Activated CD8-positive, alpha-beta memory T cell treated with anti-CD3 and anti-CD28 coated beads for 4 hours (primary cell): ENCODE measurements at places on chromosomes 12 and 14.

DNA sequence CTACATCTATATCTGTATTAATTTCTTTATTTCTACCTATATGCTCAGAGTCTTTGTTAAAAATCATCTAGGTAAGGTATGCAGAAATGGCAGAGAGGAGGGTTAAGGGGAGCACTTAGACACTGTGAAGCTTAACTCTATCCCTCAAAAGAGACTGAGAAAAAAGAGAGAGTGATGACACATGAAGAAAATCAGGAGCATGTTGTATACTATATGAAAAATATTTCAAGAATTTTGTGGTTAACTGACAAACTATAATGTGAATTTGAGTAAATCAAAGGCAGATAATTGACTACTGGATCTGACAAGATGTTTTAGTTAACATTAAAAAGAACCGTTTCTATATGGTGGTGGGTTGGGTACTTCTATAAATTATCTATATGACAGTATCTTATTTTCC, 1814.2 kb upstream of the SEL1L start:
- DNase-seq = no peak

GRCh38 chr12:54126696-54127537, 61.9 kb downstream of the SMUG1 start:
- DNase-seq = no peak

- no peak for DNase-seq
These were observed 78.3 kb upstream of the SLC16A7 start for GRCh38 chr12:59517522-59517921.

DNA sequence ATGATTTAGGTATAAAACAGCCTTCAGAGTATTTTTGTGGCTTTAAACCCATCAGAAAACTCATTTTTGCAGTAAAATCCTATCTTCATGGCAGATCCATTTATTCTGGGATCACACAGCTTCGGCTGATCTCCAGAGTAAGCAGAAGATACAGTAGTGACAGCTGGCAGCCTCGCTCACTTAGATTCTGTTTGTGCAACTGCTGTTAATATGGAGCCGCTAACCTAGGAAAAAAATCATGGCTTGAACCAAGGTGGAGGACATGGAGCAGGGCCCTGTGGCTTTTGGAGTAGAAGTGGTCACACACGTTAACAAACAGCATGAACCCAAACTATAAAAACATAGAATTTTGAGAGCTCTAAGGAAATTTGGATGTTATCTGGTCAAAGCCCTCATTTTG, 137.2 kb upstream of the ARHGAP5 start:
- DNase-seq = no peak

DNA sequence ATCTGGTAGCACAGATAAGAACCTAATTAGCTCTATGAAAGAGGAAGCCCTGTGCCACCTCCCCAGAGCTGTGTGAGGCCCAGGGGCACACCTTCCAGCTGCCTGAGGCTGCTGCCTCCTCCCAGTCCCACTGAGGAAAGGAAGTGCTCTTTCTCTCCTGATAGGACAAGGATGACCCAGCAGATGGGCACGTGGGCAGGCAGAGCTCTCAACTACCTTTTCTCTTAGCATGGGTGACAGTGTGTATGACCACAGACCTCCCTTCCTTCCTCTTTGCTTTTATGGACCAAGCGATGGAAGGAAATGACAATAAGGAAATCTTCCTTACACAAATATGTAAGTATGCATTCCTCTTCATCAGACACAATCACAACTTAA, 127.6 kb upstream of the AMIGO2 start:
- DNase-seq = no peak

- peak; percentile 37 for DNase-seq
These were observed 12.4 kb upstream of the SMUG1 start for GRCh38 chr12:54201001-54201794.

GRCh38 chr12:9943240-9943639, 11.1 kb upstream of the CLEC2A start:
- DNase-seq = no peak

- DNase-seq = no peak
These were observed 1.4 kb downstream of the C12orf56 start for GRCh38 chr12:64389154-64389553.

- no peak for DNase-seq
These were observed 49.2 kb downstream of the SLC35F4 start for GRCh38 chr14:57816568-57817284.

DNA sequence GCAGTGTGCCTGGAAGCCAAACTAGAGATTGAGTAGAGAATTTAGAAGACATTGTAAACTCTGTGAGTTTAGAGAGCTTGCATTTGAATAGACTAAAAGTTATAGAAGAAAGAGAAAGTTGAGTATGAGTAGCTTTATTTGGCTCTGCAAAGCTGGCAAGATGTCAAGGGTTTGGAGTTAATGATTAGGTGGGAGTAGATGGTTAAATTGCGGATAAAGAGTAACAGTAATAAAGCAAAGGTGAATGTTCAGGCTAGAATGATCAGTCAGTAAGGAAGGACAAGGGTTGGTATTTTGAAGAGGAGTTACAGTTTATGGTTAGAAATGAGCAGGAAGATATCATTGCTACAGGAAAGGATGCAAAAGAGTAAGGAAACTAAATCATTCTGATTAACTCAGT, 5.2 kb downstream of the PPM1A start:
- DNase-seq = no peak

- DNase-seq = no peak
These were observed 86.5 kb downstream of the SRGAP1 start for GRCh38 chr12:63930971-63931370.

- no peak for DNase-seq
These were observed 97.5 kb downstream of the LGR5 start for GRCh38 chr12:71536939-71537622.

DNA sequence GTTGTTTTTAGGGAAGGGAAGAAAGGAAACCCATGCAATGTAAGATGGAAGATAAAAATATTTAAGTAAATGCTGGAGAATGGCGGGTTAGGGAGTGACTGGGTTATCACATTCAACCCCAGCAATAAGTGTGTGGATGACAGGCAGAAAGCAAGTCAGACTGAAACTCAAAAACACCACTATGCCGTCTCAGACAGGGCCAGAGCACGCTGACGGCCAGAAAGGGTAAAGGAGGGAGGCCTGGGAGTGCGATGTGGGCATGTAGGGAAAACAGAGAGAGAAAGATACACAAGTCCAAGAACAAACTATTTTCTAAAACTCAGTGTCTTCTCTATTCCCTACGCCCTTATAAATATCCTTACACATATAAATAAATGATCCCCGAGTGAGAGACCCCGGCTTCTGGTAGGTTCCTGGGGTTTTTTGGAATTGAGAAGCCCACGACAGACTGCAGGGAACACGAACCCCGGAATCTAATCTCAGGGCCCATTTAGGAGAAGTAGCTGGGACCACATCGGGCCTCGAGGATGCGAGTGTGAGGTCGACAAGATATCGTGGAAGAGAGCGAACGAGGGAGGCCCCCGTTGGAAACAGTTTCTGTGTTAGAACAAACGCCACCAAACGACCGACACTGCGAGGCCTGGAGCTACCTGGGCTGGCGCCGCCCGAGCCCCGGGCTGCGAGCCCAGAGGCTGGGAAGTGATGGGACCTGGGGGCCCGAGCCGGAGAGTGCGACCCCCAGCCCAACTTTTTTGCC, 735 bp upstream of the OTX2 start:
- no peak for DNase-seq

DNA sequence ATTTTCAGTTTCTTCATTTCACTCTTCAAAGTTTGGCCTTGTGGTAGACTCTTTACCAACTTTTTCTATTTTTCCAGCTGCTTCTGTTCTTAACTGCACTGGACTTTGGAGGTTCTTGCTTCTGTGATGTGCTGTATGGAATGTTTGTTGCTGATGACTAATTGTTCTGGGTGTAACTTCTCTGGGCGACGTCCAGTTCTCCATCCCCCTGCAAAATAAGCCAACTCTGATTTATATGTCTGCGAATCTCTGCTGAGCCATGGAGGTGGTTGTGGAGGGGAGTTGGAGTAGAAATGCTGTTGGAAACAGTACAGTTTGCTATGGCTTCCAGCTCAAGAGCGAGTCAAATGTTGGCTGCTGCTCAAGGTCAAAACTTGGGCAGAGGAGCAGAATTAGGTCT, 113.9 kb upstream of the DYRK2 start:
- no peak for DNase-seq

DNA sequence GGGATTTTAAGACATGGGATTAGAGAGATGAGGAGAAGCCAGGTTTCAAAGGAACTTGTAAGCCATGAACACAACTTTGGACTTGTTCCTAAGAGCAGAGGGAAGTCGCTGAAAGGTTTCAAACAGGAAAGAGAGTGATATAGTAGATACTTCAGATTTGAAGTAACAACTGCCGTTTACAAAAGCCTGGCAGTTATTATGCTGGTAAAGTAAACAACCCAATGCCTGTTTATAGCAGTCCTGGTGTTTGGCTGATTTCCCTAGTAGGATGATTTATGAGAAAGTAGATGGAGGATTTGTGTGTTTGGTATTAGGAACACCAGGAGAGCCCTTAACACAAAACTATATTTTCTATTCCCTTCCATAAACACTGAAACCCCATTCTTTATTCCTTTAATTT, 285.7 kb downstream of the RMST start:
- DNase-seq = no peak

DNA sequence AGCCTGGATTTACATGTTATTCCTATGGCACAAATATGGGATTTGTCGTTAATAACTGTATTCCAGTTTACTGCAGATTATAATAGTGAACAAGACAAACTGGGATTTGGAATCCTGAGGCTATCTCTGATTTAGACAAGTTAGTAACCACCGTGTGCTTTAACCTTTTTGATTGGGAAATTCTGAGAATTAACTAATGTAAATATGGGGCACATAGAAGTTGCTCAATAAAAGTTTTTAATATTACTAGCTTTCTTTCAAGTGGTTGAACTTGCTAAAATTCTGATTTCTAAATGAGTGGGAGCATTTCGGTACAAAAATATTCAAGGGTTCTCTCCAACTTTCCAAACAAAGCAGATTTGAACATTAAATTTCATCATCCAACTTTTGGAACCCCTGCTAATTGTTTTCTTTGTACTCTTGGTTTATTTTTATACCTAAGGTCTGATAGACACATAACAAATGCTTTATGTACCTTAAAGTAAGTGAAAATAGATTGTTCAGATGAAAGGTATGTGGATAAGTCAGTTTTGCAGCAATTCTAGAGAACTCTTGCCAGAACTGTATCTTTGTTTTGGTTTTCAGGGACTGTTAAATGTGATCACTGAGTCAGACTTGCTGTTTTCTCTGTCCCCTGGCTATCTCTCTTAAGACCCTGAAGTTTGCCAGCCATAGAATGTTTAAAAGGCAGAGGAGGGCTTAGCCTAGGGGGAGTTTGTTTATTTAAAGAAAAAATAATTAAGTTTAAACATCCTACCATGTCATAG, 57.5 kb downstream of the FRS2 start:
- DNase-seq = no peak

DNA sequence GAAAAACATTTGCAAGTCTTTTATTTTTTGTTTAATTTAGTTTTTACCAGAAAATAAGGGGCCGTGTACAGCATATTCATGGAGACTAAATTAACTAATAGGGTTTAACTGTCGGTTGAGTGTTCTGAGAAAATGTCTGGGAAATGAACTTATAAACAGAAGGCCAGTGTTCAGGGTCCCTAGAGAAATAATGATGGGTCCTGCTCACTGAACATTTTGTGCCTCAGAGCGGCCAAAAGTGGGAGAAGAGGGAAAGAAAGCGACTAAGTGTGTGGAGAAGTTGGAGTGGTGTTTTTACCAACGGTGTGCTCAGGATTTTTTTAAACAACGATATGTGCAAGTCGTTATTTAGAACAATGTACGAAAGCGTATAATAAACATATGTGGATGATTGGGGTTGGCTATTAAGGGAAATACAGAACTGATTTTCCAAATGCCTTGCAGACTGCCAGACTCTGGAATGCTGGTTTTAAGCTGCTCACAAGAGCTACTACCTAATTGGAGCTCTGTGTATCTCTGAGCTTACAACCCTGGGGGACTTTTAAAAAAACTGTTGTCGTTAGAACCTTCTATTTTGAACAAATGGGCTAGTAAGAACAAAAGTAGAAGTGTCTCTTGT, 166.7 kb downstream of the SLC38A4 start:
- DNase-seq = no peak

DNA sequence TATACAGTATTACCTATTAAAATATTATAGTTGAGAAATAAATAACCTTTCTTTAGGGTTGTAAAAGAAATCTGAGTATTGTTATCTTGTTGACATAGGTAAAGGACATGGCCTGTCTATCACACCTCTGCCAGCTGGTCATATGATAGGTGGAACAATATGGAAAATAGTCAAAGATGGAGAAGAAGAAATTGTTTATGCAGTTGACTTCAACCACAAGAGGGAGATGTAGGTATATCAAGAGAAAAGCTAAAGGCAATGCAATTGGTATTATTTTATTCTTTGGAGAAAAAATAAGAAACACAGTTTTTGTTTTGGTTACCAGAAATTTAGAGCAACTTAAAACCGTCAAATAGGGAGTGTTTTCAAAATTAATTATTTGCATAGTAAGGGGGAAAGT, 13.5 kb downstream of the CPSF2 start:
- no peak for DNase-seq

- no peak for DNase-seq
These were observed 74.9 kb downstream of the NOVA1 start for GRCh38 chr14:26522967-26523366.

DNA sequence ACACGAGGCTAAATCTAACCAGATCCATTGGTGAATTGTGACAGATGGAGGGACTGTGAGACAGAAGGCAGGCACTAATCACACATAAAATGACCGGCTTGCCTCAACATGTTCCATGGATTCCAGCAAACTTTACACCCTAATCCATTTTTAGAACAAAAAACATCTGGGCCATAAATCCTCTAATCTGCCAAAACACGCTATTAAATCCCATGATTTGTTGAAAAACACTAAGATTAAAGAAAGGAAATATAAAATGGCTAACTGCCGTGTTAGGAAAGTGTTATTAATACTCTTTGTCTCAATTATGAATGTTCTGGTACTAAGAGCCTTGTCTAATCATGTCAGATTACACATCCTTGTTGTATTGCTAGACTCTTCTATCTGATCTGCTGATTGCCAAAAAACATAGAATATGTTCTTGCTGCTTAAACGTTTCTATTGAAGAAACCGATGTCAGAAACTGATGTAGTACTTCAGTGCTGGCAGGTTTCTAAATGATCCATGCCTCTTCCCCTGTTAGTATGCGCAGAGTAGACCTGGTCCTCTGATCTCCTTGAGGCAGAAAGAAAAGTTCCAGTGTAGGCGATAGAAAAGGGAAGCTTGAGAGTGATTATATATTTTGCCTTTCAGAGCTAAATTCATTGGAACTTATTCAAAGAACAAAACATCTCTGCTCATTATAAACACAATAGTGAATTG, 384.9 kb downstream of the SOX5 start:
- no peak for DNase-seq

- no peak for DNase-seq
These were observed 540.0 kb downstream of the RERGL start for GRCh38 chr12:17550011-17550410.

- DNase-seq = no peak
These were observed 696 bp upstream of the GPHN start for GRCh38 chr14:66507181-66507721.

GRCh38 chr14:31935391-31935790, 141.7 kb upstream of the ARHGAP5 start:
- no peak for DNase-seq

- no peak for DNase-seq
These were observed 241.7 kb downstream of the DPF3 start for GRCh38 chr14:72652179-72652578.
